ENCODE measurements at places on chromosomes 1 and 21.

DNA sequence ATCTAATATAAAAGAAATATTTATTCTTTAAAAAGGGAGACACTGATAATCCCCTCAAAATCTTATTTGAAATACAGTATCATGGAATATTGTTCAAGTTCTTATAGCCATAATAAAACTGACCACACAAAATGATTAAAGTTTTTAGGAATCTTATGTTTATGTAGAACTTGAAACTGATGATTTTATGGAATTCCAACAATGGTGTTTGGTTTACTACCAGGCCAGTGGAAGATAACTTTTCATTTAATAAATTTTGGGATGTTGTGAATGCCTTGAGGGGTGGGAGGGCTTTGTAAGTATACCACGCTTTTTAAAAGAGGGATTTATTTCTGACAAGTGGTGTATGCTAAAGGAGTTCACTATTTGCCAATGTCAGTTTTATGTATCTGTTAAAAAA is 87.7 kb downstream of the RAB3GAP2 start:
- no peak for DNase-seq

DNA sequence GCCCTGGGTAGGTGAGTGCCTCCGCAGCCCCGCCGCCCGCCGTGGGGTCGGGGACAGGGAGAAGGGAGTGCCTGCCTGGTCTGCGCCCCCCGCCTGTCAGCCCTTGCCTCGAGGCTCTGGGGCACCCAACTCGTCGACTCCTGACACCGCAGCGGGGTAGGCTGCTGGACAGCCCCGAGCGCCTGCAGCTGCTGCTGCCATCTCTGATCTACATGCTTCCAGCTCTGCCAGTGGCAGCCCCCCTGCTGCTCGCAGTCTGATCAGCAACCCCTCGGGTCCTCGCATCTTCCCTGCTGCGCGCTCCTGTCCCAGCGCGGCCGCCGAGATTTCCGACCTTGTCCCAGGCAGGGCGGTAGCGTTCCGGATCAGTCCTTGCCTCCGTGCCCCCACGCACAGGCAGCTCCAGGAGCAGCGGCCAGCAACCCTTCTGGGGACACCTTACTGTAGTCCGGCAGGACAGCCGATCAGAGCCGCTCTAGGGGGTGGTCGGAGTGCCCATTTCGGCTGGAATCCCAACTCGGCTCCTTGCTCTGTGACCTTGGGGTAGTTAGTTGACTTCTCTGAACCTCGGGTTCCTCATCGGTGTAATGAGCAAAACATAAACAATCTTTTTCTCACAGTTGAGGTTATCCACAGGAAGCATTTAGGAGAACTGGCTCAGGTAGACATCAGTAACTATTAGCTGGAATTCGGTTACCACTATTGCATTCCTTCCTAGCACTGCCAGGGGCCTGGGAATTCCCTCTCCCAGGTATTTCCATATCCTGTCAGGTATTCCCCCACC is 540 bp downstream of the BCAN start:
- DNase-seq, result no peak

DNA sequence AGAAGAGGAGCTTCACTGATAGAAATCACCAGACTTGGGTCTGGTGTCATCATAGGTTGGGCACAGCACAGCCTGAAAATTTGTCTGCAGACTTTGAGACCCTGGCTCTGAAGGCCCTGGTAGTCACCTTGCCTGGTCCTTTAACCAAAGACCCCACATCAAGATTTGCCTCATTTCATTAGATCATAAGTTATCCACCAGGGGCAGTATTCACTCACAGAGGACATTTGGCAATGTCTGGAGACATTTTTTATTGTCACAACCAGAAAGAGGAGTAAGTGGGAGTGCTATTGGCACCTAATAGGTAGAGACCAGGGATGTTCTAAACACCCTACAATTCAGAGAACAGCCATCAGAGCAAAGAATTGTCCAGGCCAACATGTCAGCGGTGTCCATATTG is 22.1 kb upstream of the PAX7 start:
- no peak for DNase-seq

DNA sequence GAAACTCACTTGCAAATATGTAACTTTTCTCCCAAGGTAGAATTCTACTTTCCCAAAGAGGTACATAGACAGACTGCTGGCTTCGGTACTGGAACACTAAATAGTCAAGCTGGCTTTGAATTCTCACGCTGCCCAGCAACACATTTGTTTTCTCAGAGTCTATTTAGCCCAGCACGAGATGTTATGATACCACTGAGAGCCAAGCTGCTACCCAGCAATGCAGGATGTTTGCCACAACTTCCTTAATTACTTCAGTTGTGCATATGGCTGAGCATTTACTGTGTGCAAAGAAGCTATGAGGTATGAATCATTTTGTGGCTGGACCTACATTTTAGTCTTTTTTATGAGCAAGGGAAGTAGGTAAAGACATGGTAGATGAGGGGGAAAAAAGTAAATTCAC is 793.2 kb downstream of the PLA2G4A start:
- no peak for DNase-seq

GRCh38 chr1:160733898-160734297 is 5.1 kb upstream of the SLAMF7 start:
- no peak for DNase-seq

DNA sequence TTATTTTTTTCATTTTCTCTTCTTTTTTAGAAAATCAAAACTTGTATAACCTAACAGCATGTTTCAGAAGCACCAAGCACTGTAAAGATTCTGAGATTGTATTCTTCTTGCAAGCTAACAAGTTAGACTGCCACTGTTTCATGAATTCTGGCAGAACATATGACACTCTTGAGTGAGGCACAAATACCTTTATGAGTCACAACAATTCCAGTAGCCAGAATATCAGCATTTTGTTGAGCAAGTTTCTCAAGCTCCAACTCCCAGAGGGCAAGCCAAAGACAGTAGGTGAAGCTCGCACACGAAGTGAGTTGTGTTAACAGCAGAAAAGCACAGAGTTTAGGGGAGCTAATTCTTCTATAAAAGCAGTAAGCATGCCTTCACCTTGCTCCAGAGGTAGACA is 268.8 kb upstream of the NCAM2 start:
- no peak for DNase-seq

- no peak for DNase-seq
These were observed 74.2 kb upstream of the RGS4 start for GRCh38 chr1:162994921-162995320.

DNA sequence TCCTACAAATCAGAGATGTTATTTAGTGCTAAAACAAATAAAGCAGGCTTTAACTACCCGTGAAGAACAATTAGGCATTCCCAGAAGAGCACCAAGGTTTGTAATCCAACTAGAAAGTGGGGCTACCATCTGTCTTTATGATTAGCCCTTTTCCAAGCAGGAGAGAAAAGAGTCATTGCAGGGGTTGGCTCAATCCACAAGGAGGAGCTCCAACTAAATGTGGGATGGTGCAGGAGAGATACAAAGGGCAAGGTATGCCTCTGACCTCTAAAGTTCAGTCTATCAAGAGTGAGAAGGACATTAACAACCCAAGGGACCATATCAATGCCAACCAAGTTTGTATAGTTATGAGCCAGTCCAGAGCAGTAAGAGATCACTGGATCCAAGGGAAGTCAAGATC is 382.7 kb upstream of the DUSP10 start:
- no peak for DNase-seq

- DNase-seq, result no peak
These were observed at the start of gene LMOD1 for GRCh38 chr1:201946224-201946908. Gene LMOD1 (minus strand): TSS chr1:201946548. CDS start chr1:201946340, 208 bp downstream.

GRCh38 chr1:36125129-36125991 is at the start of gene COL8A2:
Gene COL8A2 (minus strand): TSS chr1:36125222. CDS start chr1:36100242, 24,980 bp downstream.
- DNase-seq, result no peak
